ENCODE measurements at places on chromosomes 16 and 17.

- DNase-seq = no peak
Measured at GRCh38 chr17:7508145-7508544, 24.0 kb downstream of the POLR2A start.

- DNase-seq = no peak
Measured at GRCh38 chr17:8275421-8276290, 12.8 kb upstream of the RANGRF start.

GRCh38 chr17:58376472-58377000 is 24.5 kb upstream of the SUPT4H1 start:
- no peak for DNase-seq

GRCh38 chr17:6856051-6856450 is 24.5 kb upstream of the TEKT1 start:
- no peak for DNase-seq

DNA sequence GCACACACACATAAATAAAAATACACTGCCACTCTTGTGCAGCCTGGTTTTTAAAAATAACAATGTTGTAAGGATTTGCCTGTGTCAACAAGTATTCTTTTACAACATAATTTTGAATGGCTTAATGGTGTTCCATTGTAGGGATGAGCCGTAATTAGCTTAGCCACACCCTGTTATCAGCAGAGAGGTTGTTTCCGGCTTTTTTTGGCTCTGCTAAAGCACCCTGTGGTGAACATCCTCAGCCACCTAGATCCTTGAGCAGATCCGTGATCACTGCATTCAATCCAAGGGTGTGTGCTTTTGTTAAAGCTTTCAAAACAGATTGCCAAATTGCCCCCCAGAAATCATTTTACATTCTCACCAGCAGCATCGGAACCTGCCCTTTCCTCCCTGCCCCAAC is 7.0 kb downstream of the KATNB1 start:
- no peak for DNase-seq

DNA sequence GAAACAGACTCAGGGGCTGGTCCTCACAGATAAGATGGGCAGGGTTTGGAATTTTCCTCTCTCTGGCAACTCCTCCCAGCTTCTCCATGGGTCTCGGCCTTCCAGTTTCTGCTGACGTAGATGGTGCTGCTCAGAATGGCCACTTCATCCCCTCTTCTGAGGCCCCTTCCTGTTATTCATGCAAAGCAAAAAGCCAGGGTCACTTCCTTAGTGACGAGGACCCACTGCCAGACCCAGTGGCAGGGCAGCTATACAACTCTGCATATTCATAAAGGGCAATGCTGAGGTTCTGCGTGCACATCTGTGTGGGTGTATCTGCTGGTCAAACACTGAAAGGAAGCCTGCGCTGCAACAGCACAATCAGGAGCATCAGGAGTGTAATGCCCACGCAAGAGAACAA is 108.8 kb downstream of the WSCD1 start:
- DNase-seq = no peak

- DNase-seq = no peak
Measured at GRCh38 chr17:32970281-32970680, 21.4 kb upstream of the SPACA3 start.

DNA sequence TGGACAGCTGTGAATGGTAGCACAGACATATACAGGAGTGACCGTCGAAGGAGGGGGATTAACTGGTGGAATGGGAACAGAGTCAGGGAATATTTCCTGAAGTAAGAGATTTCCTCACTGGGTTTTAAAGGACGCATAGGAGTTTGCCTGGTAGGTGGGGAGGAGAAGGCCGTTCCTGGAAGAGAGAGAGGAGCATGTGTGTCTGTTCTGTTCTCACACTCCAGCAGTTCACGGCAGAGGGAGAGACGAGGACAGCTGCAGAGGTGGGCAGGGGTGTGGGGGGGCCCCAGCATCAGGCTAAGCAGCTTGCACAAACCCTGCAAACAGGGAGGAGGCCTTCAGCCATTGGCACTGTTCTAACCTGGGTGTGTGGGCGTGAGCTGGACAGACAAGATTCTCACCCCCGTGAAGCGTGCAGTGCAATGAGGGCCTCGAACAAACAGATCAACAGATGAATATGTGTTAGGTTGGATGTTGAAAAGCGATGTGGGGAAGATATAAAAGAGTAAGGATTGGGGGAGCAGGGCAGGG is 85.3 kb upstream of the GSE1 start:
- no peak for DNase-seq

- DNase-seq = peak; percentile 72
Measured at GRCh38 chr17:65749479-65749878, 188.0 kb upstream of the AXIN2 start.

GRCh38 chr17:81386646-81387099 is 8.6 kb upstream of the BAHCC1 start:
- DNase-seq = no peak

DNA sequence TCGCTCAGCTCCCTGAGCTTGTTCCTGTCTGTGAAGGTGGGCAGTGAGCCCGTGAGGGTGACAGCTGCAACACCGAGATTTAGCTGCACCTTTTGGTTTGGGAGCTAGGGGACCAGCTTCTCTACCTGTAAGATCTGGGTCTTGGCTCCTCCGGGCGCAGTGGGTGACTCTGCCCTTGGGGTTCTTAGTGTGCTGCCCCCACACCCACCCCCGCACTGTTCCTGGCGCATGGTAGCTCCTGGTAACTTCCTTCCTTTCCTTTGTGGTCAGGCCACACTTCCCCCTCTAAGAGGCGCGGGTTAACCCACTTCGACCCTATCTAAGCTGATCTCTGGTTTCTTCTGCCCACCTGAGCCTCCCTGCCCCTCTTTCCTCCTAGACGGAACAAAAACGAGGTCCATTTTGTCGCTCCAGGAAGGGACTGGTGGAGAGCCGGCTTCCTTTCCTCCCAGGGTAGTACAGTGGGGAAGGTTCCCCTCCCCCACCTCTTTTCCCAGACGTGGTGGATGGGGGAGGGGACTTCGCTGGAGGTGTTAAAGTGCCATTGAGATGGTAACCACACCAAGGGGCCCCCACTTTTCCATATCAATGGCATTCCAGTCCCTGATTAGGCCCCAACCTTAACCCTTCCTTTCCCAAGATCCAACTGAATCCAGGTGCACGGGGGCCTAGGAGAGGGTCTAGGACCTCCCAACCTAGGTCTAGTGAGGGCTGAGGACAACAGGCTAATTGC is 4.6 kb upstream of the CLDN9 start:
- no peak for DNase-seq

DNA sequence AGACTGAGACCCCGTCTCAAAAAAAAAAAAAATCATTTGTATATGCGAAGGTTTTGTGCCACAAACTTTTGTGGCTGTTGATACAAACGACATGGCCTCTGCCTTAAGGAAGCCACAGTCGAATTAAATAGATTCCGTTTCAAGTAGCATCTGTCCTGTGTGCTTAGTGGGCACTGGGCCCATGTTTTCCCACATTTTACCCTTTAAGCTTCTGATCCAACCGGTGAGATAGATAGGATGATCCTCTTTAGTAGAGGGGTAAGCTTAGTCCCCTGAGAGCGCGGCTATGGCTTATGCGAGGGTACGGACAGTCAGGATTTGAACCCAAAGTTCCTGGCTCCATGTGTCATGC is 776 bp upstream of the TMEM219 start:
- no peak for DNase-seq

DNA sequence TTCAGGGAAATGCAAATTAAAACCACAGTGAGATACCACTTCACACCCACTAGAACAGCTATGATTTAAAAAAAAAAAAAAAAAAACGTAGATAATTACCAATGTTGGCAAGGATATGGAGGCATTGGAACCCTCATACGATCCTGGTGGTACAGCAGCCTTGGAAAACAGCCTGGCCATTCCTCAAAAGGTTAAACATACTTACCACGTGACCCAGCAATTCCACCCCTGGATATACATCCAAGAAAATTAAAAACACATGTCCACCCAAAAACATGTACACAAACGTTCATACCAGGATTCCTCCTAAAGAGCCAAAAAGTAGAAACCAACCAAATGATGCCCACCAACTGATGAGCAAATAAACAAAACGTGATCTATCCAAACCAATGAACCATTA is 68.1 kb downstream of the GAS7 start:
- DNase-seq = no peak

- peak; percentile 62 for DNase-seq
Measured at GRCh38 chr17:76384987-76385891, 830 bp downstream of the SPHK1 start.

DNA sequence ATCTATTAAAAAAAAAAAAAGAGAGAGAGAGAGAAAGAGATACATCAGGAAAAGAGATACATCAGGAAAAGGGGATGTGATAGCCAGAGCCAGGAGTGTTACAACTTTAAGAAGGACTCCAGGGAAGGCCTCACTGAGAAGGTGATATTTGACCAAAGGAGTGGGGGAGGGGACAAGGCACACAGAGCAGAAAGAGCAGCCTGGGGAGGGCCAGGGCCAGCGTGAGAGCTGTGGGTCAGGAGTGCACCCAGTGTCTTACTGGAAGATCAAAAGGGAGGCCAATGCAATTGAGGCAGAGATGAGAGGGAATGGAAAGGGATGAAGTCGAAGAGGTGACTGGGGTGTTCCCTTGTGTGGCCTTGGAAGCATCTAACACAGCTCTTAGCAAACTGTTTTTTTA is 7.7 kb downstream of the ASPHD1 start:
- no peak for DNase-seq

GRCh38 chr17:44402564-44403172 is 13.2 kb upstream of the ITGA2B start:
- DNase-seq = no peak

DNA sequence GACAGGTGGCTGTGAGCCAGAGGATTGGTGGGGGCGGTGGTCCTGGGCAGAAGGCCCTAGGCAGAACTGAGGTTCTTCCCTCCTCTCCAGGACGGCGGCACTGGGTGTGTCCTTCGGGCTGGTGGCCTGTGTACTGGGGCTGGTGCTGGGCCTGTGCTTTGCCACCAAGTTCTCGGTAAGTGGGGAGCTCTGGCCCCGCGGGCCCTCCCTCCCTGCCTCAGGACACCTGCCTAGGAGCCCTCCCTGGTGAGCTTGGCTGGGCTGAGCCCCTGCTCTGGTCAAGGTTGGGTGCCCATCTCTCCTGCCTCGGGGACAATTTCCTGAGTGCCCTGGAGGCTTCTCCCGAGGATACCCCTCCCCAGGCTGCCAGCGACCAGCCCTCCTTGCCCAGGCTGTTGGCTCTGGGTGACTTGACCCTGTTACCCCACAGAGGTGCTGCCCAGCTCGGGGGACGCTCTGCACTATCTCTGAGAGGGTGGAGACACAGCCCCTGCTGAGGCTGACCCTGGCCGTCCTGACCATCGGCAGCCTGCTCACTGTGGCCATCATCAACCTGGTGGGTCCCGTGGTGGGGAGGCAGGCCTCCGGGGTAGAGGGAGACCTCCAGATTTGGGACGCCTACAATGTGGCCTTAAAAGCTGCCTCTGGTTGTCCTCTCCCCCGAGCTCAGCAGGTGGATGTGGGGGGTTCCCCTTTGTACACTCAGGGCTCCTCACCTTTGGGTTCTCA is 42.0 kb downstream of the ADCY7 start:
- no peak for DNase-seq

DNA sequence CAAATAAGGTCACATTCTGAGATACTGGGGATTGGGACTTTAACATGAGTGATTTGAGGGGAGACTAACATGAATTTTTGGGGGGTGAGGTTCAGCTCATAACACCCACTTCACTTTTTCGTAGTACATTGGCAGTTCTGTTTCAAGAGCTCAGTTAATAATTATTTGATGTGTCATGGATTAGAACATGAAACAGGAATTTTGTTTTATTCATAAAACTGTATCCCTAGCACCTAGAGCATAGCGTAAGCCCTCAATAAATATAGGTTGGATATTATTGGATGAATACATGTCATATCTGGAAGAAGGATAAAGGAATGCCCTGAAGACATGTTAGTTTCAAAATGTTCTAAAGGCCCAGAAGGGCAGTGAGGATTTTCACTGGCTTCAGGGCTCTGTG is 119.8 kb downstream of the PRKCA start:
- DNase-seq = no peak

- DNase-seq = peak; percentile 88
Measured at GRCh38 chr17:45307290-45308015, 9.4 kb downstream of the MAP3K14 start.

DNA sequence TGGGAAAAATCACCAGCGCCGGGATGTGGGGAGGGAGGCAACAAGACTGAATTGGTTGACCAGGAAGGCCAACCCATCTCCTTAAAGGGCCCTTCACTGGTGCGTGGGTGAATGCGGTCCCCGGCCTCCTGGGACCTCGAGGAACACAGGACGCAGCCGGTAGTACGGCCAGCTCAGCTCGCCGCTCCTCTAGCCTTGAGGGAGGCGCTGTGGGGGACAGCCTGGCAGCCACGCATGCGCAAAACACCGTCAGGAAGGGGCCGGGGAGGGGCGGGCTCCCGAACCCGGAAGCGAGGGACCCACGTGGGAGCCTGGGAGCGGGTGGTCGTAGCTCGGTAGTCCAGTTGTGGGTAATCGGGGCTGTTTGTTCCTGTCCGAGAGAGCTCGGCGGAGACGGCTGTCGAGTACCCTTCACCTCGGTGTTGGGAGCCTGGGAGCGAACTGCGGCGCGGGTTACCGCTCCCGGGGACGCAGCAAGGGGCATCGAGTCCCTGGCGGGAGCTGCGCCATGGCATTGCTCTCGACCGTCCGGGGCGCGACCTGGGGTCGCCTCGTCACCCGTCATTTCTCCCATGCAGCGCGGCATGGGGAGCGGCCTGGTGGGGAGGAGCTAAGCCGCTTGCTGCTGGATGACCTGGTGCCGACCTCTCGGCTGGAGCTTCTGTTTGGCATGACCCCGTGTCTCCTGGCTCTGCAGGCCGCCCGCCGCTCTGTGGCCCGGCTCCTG is at the start of gene MRM1:
Gene MRM1, plus strand, starts transcription at position 281 of the 727 bp plus-strand sequence. Its CDS starts 228 bp downstream, at position 509.
- DNase-seq = peak; percentile 92

DNA sequence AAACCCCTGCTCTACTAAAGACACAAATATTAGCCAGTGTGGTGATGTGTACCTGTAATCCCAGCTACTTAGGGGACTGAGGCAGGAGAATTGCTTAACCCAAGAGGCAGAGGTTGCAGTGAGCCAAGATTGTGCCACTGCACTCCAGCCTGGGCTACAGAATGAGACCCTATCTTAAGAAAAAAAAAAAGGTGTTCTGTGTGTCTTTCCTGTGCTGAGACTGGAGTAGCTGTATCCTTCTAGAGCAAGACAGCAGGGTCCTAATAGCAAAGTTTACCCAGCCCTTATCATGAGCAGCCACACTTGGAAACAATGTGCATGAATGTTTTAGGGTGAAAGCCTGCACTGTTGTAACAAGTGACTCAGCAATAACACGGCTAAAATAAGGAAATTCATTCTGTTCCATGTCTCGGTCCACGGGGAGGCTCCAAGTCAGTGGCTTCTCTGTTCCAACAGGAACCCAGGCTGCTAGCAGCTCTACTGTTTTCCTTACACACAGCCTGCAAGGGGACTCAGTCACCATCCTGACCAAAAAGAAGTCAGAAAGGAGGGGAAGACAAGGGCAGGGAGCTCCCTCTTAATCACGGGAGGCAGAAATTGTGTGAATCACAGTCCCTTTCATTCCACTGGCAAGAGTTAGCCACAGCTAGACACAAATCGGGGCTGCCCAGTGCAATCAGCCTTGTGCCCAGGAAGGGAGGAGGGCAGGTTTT is 7.1 kb upstream of the SLC5A11 start:
- DNase-seq = peak; percentile 45
